ENCODE measurements at places on chromosomes 11 and 22.

- DNase-seq = no peak
These were observed 104.7 kb downstream of the TBC1D22A start for GRCh38 chr22:46867106-46867505.

GRCh38 chr11:89490602-89490980 is 584 bp downstream of the NOX4 start:
- no peak for DNase-seq

DNA sequence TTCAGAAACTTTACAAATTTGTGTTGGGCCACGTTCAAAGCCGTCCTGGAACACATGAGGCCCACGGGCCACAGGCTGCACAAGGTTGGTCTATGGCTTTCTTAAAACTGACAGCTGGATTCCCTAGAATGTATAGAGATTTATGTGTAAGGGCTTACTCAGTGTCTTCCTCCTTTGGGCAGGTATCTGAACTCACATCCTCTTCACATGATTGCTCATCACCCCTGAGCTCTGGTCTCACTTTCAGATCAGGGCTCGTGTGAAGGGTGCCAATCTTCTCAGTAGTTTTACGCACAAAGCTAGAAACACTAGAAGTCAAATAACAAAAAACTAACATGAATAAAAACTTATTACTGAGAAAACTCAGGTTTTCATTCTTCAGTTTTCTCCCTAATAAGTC is 27.1 kb downstream of the HPS5 start:
- DNase-seq = no peak

GRCh38 chr11:63564784-63565350 is 1.7 kb upstream of the PLAAT2 start:
- DNase-seq = peak; percentile 77

- peak; percentile 13 for DNase-seq
These were observed 46.7 kb upstream of the PARVA start for GRCh38 chr11:12330485-12331231.

DNA sequence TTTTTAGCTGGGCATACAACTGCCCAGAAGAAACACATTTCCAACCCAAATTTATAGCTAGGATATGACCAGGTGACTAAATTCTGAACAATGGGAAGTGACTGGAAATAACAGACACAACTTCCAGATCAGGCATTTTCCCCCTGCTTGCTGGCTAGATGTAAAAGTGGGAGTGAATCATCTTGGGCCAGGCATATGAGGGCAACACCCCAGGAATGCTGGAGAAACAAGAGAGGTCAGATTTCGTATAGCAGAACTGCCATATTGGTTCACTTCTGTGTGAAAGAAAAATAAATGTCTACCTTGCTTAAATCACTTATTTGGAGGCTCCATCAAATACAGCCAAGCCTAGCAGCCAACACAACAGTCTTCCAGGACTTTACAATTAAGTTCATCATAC is 7.4 kb downstream of the ATL3 start:
- DNase-seq = no peak

DNA sequence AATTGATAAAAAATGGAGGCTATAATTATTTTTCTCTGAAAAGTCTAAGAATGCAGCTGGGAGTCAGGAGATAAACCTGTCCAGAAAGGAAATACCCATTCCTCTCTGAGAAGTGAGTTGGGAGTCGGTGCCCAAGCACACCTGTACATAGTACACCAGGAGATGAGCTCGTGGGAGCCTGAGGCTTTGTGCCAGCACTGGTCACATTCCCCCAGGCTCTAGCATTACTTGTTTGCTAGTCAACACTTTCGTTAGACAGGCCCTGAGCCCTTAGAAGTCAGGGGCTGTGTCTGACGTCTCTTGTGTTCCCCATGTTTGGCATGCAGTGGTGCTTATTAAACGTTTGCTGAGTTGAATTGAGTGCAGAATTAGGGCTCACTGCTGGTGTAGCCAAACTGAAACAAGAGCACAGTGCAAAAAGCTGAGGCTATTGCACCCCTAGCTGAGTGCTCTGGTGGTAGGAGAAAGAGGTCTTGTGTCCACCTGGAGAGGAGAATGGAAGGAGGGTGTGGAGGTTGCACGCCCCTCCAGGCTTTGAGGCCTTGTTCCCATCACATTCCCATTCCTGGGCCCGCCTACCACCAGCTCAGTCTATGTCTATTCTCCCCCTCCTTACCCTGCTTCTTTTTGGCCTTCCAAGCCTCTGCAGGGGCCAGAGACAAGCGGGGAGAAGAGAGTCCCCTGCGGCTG is 6.8 kb downstream of the ROBO4 start:
- no peak for DNase-seq

DNA sequence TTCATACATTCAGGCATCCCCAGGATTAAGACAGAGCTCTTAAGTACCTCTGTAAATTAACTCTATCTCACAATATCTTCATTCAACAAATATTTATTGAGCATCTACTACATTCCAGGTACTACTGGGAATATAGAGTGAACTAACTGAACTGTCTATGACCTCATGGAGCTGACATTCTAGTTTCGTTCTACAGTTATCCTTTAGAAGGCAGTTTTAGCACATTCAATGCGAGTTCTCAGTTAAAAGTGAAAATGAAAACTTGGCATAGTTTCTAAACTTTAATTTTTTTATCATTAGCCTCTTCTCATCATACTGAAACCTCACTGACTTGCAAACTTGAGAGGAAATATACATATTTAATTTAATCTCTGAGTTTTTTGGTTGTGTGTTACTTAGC is 10.7 kb upstream of the MS4A6E start:
- no peak for DNase-seq

GRCh38 chr11:75431533-75432525 is 1.2 kb downstream of the KLHL35 start:
- no peak for DNase-seq

GRCh38 chr11:125494974-125495725 is 915 bp downstream of the FEZ1 start:
- DNase-seq = peak; percentile 8

- DNase-seq = no peak
These were observed 31.4 kb downstream of the POU2AF1 start for GRCh38 chr11:111347723-111348115.

GRCh38 chr11:79045800-79046304 is 395.0 kb downstream of the TENM4 start:
- DNase-seq = no peak

DNA sequence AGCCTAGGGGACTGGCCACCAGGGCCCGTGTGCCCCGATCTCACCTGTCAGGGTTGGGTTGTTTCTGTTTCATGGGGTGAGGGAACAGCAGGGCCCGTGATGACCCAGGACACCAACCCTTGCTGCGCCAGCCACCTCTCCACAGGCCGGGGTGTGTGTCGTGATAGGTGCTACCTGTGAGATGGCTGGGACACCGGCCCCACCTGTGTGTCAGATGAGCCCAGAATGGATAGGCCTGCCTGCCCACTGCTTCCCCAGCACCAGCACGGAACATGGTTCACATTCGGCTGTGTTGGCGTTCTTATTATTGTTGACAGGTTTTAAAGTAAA is 7.1 kb downstream of the CLDN5 start:
- DNase-seq = no peak

- no peak for DNase-seq
These were observed 3.7 kb downstream of the PTS start for GRCh38 chr11:112229746-112230433.

GRCh38 chr11:114185436-114185835 is 110.8 kb upstream of the NNMT start:
- no peak for DNase-seq

- DNase-seq = no peak
These were observed 72.4 kb upstream of the ISX start for GRCh38 chr22:34993548-34993947.
